ENCODE measurements at places on chromosomes 6 and 20.

- no peak for DNase-seq
Observed at GRCh38 chr20:50920997-50921396, 10.2 kb downstream of the ADNP start.

DNA sequence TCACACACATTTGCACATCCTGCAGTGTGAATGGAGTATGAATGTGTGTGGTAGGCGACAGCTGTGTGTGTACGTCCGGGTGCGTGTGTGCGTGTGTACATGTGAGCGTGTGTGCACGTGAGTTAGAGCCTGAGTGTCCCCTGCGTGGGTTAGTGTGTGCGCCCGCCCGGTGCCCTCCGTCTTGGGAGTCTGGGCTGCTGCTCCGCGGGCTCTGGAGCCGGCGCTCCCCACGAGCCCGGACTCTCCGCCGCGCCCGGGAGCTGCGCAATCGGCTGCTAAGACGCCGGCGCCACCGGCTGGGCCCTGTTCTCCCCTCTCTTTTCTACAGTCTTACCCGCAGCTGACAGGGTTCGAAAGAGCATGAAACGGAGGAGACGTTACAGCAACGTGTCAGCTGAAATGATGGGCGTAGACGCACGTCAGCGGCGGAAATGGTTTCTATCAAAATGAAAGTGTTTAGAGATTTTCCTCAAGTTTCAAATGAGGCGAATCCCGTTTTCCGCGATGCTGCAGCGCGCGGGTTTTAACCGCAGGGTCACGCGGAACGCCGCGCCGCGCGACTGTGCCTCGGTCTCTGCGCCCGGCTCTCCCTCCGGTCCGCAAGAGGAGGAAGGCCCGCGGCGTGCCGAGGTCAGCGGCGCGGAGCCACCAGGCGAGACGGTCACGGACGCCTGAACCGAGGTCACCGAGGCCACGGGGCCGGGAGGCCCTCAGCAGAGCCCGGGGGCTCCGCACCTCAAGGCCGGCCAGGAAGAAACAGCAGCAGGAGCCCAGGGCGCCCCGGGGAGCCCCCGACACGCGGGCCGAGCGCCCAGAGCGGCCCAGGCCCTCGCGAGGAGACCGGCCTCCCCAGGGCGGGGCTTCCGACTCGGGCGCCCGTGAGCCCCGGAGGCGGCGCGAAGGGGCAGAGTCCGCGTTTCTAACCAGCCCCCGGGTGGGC is 95.3 kb upstream of the BHLHE23 start:
- DNase-seq = peak; percentile 30

- no peak for DNase-seq
Observed at GRCh38 chr6:1767481-1768246, 157.9 kb downstream of the FOXC1 start.

GRCh38 chr6:100257793-100258395 is 206.8 kb downstream of the SIM1 start:
- no peak for DNase-seq

GRCh38 chr6:11848346-11848651 is 69.7 kb upstream of the ADTRP start:
- DNase-seq = no peak

Measured in activated T-helper 1 cell treated with anti-CD3 and anti-CD28 coated beads, Interleukin-2, amount 50 U/mL, for 16 hours (primary cell).